Activated naive CD4-positive, alpha-beta T cell treated with anti-CD3 and anti-CD28 coated beads, Interleukin-2, amount 10 ng/mL, durations not matched to agents 7 days and 5 days (primary cell): ENCODE measurements at places on chromosomes 1 and 21.

DNA sequence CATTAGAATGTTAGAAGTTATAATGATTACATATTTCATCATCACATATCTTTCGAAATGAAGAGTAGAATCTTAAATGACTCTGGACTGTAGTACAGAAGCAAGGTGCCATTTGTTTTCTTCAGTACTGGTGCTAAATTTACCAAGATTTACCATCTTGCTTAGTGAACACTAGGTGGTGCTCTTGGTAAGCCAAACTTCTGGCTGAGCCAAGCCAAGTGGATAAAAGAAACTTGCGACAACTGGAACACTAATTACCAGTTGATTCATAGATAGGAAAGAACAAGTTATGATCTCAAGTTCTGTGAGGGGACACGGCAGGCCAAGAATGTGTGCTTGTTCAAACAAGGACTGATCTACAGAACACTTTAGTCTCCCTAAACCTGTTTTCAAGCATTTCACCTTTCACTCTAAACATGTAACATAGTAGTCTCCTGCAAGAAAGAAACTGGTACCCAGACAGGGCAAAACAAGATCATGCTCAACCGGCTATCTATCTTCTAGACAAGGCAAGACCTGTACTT lies 19.8 kb downstream of the SPRTN start:
- peak; percentile 54 for DNase-seq

DNA sequence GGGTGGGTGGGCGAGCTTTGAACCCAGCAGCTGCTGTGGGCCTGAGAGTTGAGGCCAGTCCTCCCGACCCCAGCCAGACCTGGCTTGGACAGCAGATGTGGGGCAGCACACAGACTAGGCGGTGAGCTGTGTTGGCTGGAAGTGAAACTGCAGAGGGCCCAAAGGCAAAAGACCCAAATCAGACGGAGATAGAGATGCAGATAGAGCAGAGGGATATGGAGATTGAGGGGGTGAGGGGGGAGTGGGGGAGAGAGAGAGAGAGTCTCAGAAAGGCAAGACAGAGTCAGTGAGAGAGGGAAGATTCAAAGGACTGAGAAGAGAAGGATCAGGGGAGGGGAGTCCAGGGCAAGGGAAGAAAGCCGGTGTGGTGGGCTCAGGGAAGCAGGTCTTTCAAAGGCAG lies 17.0 kb upstream of the POU3F1 start:
- DNase-seq = no peak

- no peak for DNase-seq
These were observed 84.1 kb downstream of the MAB21L3 start for GRCh38 chr1:116195077-116195868.

DNA sequence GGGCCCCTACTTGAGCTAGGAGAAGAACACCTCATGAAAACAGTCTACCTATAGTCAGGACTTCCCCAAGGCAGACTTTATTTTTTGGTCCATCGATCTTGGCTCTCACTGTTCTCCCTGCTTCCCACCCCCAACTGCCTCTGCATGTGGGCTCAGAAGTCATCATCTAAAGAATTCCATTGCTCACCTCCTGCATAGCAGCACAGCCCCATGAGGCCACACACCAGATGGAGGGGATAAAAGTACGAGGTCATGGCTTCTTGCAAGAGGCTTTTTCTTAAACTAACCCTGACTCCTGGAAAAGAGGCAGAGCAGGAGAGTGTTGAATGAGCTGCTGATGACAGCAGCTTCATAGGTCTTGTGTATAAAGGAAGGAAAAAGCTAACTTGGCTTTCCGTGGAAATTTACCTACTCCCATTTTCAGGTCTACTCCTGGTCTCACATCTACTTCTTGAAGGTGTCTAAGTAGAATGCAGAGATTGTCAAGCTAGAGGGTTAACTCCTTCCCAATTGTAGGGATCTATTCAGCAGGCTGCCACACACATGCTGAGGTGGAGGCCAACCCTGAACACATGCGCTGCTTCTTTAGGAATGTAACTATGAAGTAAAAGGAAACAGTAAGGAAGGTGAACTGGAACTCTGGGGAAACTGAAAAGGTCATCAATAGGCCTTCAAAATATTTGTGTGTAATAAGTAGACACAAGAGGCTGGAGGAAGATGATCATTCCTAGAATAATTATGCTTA lies 18.7 kb downstream of the WNT2B start:
- no peak for DNase-seq

- DNase-seq = peak; percentile 42
These were observed 42.0 kb downstream of the S1PR1 start for GRCh38 chr1:101278845-101279244.

- no peak for DNase-seq
These were observed 10.7 kb downstream of the HMGN2 start for GRCh38 chr1:26482921-26483320.

- DNase-seq = no peak
These were observed 9.6 kb upstream of the GPR37L1 start for GRCh38 chr1:202112859-202113689.

- DNase-seq = peak; percentile 48
These were observed 91.7 kb downstream of the CDC14A start for GRCh38 chr1:100443811-100444571.

DNA sequence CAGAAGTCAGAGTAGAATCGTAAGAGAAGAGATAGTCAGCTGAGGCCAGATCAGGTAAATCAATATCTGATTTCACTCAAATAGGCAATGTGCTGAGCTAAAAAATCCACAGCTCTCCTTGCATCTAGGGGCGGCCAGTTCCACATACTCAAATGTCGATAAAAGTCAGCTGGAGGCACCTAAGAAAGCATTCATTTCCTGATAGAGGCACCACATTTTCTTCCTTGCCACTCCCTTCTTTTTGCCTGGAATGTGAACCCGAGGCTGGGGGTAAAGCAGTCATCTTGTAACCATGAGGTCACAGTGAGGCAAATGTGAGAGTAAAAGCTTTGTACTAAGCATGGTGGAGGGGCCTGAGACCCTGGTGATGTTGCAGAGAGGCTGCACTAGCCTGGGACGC lies 24.2 kb upstream of the CTPS1 start:
- DNase-seq = no peak
